ENCODE measurements at places on chromosomes 11 and 22.

DNA sequence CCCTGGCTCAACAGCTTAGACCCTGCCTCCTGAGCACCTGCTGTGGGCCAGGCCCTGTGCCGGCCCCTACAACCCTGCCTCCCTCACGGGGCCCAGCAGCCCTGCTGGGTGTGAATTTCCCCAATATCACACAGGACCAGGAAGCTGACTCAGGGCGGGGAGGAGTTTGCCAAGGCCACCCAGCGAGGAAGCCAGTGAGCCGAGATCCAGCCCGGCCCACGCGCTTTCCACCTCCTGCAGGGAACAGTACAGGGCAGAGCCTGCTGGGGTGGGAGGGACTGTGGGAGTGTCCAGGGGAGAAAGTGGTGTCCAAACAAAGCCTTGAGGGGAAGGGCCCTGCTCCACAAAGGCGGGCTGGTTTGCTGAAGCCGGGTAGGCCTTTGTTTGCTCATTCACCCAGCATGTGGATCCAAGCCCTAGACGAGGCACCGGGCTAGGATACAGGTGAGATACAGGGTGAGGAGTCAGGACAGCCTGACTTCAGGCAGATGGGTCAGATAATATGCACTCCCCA lies 26.8 kb downstream of the RPL3 start:
- DNase-seq = no peak

GRCh38 chr11:69655479-69656428 lies 14.8 kb downstream of the CCND1 start:
- DNase-seq = no peak

- DNase-seq = no peak
These were observed 51.0 kb downstream of the MTNR1B start for GRCh38 chr11:93020248-93021046.

DNA sequence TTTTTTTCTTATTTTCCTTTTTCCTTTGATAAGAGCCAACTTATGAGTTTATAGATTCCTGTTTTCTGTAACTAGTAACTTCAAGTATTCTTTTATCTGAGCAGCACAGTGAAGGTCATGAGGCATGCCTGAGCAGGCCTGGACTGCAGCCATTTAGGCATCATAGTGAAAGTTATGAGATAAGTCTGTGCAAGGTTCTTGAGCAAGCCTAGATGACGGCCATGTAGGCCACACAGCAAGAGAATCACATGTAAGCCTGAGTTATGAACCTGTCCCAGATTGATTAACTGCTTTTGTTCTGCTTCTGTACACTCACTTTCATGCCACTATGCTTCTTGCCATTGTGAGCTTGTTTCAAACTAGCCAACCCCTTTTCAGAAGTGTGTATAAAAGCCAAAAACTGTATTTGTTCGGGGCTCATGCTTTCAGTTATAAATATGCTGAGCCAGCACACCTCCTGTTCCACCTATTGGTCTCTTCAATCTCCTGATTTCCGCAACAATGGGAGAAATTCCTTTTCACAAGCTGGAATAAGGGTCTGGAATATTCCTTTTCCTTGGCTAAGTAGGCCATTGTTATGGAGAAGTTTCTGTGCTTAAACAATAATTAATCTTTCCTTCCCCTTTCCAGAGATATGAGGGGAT lies 745.7 kb downstream of the FAM181B start:
- no peak for DNase-seq

- DNase-seq = no peak
These were observed 590.7 kb downstream of the TBC1D22A start for GRCh38 chr22:47352920-47353700.

- no peak for DNase-seq
These were observed 463 bp upstream of the PTPMT1 start for GRCh38 chr11:47564933-47565339.

DNA sequence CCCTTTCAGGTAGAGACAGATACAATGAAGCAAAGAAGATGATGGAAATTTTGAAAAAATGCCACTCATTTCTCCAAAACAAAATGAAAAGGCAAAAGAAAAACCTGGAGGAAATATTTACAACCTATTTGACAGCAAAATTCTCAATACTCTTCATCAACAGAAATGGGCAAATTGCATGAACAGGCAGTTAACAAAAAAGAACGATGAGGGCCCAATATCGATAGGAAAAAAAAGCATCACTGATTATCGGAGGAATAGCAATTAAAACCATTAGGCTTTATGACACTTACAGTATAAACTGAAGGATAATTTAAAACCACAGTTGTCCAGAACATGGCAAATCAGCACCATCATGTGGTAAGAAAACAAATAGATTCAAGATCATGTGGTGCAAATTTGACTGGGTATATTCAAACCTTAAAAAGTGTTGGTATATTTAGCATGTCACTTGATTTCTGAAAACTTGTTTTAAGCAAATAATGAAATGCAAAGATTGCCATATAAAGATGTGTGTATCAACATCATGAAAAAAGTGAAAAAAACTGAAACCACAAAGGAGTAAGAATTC lies 222.9 kb downstream of the BRD1 start:
- no peak for DNase-seq

DNA sequence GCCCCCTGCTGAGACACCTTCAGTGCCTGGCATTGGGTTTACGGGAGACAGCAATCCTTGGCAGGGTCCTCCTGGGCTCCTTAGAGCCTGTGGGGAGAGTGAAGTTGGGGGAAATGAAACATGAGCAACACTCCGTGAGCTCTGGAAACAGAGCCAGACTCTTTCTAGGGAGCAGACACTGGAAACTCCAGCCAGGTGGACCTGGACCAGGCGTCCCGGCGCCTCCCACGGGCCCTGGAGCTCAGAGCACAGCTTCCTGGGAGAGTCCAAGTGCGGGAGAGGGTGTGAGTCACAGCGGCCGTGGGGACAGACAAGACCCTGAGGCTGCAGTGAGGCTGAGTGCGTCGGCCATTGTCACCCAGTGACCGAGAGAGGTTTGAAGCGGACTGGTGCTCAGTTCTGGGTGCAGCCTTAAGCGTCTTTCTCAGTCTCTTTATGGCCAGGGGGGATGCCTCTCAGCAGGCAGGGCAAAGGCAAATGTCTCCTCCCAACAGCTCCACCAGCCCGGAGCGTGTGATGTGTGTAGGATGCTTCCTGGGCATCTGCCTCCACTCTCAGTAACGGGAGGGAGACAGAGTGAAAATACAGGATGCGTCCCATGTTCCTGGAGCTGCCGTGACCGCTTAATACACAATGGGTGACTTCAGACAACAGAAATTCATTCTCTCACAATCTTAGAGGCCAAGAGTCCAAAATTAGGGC lies 399.2 kb downstream of the SHANK2 start:
- no peak for DNase-seq

DNA sequence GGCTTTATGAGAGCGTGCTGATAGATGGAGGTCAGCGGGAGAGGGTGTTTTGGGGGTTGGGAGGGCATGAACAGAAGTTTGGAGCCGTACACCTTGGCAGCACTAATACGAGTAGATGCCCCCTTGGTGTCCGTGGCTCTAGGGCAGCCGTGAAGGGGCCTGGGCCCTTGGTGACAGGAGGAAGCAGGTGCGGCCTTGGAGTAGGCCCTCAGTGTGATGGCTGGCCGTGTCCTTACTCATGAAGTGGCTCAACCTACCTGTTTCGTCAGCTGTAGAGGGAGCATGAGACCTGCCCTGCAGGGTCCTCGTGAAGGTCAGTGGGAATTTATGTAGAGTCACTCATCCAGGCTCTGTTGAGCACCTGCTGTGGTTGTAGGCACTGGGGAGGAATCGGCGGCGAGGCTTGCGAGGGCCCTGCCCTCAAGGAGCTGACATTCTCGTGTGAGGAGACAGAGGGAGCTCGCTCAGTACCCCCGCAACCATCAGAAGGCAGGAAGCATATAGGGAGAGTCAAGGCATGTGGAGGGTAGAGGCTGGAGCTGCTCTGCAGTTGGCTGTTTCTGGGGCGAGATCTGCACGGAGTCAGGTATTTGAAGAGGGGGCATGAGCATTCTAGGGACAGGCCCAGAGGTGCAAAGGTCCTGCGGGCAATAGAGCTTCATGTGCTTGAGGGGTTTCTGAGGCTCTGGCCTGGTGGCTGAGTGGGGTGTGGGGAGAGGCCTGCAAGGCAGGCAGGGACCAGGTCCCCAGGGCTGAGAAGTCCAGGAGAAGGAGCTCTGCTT lies 39.6 kb downstream of the TBC1D22A start:
- no peak for DNase-seq

DNA sequence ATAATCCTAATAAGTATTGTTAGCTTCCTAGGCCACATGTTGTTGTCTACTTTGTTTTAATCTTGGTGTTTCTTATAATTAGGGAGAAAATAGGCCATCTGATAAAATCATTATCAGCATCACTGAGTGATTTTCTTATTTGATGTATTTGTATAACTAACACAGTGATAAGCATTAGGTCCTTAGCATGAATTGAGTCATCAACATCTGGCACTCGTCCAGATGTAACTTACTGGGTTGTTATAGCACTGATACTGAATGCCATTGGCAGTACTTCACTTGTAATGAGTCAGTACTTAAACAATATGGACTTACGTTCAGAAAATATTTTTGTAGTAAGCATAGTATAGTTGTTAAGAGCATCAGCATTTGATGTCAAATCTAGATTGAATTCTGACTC lies 16.2 kb downstream of the API5 start:
- no peak for DNase-seq

- no peak for DNase-seq
These were observed 67.5 kb upstream of the MPPED2 start for GRCh38 chr11:30653606-30654005.

DNA sequence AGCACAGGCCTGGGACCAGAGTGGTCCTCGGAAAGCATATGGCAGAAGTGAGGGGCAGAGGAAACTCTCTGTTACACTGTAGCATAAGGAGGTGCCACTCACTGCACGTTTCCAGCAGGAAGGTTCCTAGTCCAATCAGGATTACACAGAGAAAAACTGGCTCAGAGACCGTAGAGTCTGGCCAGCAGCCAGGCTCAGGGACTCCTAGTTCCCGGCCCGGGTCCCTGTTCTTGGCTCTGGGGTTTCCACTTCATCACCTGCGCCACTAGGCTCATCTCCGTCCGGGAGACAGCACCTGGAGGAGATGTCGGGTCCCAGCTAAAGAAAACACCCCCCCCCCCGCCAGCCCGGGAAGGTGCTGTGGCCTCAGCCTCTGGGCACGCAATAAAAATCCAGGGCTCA lies 1.1 kb downstream of the TTLL12 start:
- DNase-seq = no peak

DNA sequence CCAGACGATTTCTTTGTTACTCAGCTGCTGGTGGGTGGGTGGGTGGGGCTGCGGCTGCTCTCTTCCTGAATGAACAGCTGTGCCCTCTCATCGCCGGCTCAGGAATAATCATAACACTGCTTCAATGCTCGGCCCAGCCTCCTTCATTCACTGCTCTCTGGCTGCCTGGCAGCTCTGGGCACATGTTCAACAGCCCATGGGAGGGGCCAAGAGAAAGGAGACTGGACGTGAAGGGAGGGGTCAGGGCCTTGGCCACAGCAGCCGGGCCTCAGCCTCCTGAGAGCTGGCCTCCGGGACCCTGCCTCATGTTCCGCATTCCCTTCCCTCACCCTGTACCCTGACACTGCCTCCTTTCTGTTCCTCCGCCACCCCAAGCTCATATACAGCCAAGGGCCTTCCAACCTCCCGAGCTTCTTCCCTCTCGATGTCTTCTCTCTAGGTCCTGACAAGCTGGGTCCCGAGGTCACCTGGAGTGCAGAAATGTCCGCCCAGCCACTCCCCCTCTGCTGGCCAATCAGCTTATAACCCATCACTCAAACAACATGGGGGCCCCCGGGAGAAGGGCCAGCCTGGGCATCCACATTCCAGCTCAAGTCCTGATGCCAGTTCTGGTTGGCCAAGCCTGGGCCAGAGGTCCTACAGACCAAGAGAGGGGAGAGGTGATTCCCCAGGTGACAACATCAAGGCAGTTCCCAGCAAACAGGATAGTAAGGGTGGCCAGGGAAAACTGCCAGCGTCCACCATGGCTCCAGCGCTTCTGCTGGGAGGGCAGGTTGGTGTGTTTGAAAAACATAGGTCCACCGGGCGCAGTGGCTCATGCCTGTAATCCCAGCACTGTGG lies 3.2 kb upstream of the CSDC2 start:
- no peak for DNase-seq

DNA sequence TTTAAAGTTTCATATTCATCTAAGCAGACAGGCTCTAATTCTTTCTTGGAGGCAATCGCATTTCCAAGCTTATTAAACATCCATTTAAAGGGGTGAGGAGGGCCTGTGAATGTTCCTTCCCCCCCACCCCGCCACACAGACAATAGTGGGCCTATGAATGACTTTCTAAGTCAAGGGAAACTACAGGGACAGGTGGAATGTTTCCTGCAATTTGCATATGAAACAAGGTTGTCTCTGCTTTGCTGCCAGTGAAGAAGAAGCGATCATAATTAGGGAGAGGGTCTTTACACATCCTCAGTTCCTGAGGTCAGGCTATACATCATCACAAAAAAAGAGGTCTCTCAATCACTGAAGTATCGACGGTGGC lies 127.9 kb upstream of the OPCML start:
- DNase-seq = no peak

DNA sequence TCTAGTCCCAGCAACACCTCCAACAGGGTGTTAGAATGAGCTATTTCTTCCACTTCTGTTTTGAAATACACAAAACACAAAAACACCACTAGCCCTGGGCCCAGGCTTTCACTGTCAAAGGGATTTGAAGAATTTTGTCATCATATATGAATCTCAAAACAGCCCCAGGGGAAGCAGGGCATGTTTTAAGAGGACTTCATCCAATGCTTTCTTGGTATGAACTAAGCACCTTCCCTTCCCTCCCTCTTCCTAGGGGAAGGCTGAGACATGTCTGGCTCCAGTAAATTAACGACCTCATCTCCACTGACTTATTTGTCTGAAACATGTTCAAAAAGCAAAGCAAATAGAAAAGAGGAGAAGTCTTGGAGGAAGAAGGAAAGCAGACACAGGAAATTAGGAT lies 75.7 kb upstream of the INCENP start:
- DNase-seq = no peak

DNA sequence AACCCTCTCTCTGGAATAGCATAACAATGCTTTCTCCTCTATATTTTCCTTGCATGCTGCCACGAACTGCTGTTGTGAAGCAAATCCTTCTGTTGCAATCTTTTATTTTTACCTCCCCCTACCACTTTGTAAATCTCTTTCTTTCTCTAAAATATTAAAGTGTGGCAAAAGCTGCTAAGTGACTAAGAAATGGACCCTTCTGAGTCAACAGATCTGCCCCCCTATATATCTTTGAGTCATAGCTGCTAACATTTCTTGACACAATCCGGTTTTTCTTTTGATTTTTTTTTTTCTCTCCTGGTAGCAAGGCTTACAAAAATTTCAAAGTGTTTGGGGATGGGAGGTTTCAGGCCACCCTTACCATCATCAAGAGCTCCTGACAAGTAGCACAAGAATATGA lies 39.0 kb upstream of the KIRREL3 start:
- DNase-seq = no peak

DNA sequence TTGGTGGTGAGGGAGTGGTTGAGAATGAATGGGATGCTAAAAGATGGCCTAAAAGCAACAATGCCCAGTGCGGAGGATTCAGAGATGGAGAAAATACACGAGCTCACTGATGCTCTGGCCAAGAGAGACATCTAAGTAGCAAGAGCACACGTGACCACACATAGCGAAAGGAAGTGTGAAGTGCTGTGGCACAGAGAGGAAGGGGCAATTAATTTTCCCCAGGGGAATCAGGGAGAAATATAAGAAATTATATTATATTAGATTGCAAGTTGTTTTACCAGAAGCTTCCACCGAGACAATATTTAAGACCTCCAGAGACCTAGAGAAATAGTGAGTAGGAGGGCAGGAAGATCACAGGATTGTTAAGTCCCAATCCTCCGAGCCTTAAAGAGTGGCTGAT lies 80.6 kb downstream of the RCN1 start:
- no peak for DNase-seq

All from stimulated activated CD8-positive, alpha-beta memory T cell treated with anti-CD3 and anti-CD28 coated beads, Interleukin-7, amount 100 ng/mL, for 1 hour (primary cell).